Activated B cell treated with CpG ODN at 0.5 μM for 24 hours (primary cell): ENCODE measurements at places on chromosomes 16 and 17. TPM values are rescaled to one million over a fixed set of nuclear protein-coding genes. Genes with fewer than 3 reads are reported as not detected.

Gene PDXDC1
- 59.2 and 68.9 TPM in 2 replicates for total RNA-seq

Gene TPSAB1
- not detected in 2 replicates for total RNA-seq

Gene KSR1
- total RNA-seq, result 90.1 and 114 TPM in 2 replicates

DNA sequence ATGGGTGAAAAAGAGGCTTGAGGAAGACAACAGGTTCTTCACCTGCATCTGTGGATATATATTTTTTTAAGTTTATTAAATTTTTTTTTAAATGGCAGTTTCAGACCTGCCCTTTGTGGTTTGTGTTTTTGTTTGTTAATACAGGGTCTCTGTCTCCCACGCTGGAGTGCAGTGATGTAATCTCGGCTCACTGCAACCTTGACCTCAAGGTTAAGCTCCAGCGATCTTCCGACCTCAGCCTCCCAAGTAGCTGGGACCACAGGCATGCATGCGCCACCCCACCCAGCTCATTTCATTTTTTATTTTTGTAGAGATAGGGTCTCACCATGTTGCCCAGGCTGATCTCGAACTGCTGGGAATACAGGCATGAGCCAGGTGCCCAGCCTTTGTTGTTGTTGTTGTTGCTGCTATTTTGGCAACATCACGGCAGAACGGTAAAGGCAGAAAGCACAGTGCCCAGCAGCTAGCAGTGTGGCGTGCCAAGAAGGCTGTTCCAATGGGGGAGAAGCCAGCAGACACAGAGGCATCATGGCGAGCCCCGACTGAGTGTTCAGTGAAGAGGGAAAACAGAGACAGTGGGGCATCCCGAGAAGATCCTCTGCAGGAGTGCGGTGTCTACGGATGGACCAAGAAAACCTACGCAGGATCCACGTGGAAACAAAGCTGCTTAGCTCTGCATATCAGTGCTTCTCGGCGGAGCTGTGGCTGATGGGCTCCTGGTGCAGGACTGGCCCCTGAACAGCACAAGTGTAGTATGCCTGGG is 19.6 kb downstream of the TMC6 start:
- no peak for DNase-seq

DNA sequence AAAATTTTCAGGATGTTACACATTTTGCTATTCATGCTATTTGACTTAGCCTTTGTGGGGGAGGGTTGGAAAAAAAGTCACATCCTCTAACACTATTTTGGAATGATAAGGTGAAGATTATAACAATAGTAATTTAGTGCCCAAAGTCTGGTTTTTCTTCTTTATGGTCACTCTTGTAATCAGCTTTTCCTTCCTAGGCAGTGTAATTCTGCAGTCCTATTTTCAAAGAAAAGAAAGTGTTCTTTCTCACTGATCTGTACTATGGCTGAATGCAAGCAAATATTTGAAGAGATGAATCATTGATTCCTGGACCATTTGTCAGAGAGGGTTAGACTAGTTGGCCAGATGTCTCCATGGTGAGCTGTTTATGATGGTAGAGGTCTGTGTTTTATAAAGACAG is 8.4 kb downstream of the RSPRY1 start:
- no peak for DNase-seq

DNA sequence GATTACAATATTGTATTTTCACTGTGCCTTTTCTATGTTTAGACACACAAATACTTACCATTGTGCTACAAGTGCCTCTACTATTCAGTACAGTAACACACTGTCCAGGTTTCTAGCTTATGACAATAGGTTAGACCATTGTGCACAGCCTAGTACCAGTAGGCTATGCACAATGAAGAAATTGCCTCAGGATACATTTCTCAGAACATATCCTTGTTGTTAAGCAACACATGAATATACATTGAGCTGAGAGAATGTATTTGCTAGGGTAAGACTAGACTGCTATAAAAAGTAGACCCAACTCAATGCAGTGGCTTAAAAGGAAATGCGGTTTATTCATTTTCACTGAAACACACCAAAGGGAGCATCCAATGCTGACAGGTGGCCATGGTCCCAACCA is 285.1 kb downstream of the HS3ST3A1 start:
- no peak for DNase-seq
